NCI-H1092 treated with DMSO at 0.1 percent for 48 hours (cell line): ENCODE measurements at places on chromosomes 2 and 18.
A peak's percentile ranks its signal among the peaks of the same experiment; 100 is the strongest.

DNA sequence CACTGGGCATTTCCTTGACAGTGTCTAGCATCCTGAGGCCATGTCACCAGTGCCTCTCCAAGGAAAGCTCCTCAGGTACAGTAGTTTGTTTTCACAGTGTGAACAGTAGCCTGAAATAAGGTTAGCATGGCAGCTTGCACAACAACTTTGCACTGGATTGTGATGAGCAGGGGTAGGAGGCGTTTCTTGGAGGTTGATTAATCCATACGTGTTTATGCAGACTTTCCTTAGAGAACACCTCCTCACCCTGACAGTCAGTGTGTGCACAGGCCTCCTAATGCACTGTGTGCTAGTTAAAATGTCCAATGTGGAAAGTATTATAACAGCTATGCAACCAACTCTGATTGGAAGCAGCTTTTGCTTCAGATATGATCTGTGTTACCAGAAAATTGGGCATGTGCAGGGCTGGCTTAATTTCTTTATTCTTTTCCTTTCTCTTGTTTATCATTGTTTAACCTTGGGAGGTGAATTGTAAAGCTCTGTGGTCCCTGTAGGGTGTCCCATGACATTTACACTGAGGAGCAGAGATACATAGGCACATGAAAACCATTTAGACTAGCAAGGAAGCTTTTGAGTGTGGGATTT is 77.2 kb upstream of the LDAH start:
- DNase-seq, result no peak

DNA sequence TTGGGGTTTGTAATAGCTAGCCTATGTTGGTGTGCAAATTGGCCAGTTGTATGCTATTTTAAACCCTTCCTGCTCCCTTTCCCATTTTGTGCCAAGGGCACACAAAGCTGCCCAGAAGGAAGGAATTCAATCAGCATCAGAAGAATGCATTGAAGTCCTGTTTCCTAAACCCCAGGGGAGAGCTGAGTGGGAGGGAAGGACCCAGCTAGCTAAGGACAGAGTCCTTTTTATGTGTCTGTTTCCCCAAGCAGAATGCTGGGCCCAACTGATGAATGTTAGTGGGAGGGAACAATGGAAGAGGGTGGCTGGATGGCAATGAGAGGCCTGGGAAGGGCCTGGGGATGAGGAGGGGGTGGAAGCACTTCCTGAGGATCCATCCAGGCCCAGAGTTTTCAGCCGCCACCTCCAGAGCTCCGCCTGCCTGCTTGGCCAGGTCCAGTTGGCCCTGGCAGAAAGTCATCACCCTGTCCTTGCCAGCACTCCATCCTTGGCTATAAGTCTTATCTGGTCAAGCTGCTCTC is 32.7 kb downstream of the MEX3C start:
- no peak for DNase-seq

- DNase-seq, result no peak
Observed at GRCh38 chr18:13548966-13549879, 177.1 kb downstream of the FAM210A start.

- no peak for DNase-seq
Observed at GRCh38 chr18:61554117-61554776, 221.0 kb downstream of the CDH20 start.

DNA sequence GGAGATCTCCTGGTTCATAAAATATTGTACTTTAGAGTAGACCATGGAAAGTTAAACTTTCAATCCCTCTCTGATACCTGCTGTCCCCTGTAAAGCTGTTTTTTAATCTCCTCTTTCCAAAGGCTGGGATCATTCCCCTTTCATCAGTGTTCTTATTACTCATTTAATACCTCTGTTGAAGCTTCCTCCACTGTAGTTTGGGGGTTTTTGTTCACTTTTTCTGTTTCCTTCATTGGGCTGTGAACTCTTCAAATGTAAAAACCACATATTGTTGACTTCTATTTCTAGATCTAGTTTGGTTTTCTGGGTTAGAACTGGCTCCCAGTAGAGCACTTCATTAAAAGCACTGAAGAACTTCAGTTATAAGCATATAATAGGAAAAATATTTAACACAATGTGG is 598.1 kb downstream of the RNF144A start:
- no peak for DNase-seq

DNA sequence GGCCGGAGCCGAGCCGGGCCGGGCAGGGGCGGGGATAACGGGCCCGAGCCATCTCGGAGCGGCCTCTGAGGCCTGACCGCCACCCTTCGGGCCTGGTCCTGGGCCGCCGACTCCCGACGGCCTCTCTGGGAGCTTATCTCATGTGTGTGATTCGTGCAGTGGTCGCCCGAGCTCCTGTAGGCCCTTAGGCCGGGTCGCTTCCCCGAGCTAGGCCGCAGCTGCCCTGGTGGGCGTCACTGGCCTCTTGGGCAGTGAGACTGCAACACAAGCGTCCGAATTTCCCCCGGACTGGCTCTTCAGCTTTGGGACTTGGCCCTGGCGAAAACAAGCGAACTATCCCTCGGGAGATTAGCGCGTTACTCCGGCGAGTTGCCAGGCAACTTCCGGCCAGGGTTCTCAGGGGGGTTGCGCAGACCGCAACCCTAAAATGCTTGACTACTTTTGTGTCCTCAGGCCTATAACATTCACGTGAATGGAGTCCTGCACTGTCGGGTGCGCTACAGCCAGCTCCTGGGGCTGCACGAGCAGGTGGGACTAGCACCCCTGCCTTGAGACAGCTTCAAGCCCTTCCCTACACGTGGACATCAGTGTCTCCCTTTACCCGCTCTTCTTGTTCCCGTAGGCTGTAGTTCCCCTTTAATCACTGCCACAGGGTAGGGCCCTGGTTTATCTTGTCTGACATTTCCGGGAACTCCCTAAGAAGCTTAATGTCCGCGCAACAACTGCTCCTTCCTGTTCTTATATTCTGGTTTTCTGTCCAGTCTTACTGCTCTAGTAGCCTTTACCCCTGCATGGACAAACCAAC is 602 bp downstream of the SNX17 start:
- no peak for DNase-seq

GRCh38 chr2:55888936-55889335 is 34.6 kb downstream of the EFEMP1 start:
- DNase-seq, result no peak

GRCh38 chr2:201151127-201151981 is 31.6 kb upstream of the CASP10 start:
- no peak for DNase-seq

- DNase-seq, result no peak
Observed at GRCh38 chr2:136055929-136056688, 61.8 kb downstream of the CXCR4 start.

GRCh38 chr2:38959938-38960608 is 70.4 kb downstream of the ARHGEF33 start:
- DNase-seq, result peak; percentile 16

GRCh38 chr2:213490087-213490486 is 205.8 kb downstream of the SPAG16 start:
- no peak for DNase-seq

GRCh38 chr2:237716011-237716410 is 82.6 kb upstream of the RBM44 start:
- no peak for DNase-seq

DNA sequence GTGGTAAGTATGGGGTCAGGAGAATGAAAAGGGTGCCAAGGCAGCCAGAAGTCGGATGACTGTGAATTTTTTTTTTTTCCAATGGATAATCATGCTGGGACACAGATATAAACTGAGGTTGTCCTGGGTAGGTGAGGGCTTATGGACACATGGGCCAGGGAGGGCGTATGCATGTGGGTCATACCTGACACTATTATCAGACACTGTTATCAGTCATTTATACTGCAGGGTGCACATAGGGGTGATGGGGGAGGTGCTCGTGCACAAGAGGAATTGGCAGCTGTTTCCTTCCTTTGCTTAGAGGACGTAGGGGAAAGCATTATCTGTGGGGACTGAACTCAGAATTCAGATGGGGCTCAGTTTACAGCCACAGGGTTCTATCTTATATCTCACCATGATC is 10.1 kb downstream of the CTIF start:
- DNase-seq, result no peak

DNA sequence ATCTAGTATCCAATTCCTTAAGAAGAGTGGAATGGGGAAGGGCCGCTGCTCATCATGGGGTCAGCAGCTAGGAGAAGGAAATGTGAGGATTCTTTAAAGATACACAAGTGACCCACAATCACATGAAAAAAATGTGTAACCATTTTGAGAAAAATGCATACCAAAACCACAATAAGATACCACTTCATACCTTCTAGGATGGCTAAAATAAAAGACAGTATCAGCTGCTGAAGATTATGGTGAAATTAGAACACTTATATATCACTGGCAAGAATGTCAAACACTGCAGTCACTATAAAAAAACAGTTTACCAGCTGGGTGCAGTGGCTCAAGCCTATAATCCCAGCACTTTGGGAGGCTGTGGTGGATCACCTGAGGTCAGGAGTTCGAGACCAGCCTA is 67.9 kb downstream of the C2orf74 start:
- DNase-seq, result no peak

DNA sequence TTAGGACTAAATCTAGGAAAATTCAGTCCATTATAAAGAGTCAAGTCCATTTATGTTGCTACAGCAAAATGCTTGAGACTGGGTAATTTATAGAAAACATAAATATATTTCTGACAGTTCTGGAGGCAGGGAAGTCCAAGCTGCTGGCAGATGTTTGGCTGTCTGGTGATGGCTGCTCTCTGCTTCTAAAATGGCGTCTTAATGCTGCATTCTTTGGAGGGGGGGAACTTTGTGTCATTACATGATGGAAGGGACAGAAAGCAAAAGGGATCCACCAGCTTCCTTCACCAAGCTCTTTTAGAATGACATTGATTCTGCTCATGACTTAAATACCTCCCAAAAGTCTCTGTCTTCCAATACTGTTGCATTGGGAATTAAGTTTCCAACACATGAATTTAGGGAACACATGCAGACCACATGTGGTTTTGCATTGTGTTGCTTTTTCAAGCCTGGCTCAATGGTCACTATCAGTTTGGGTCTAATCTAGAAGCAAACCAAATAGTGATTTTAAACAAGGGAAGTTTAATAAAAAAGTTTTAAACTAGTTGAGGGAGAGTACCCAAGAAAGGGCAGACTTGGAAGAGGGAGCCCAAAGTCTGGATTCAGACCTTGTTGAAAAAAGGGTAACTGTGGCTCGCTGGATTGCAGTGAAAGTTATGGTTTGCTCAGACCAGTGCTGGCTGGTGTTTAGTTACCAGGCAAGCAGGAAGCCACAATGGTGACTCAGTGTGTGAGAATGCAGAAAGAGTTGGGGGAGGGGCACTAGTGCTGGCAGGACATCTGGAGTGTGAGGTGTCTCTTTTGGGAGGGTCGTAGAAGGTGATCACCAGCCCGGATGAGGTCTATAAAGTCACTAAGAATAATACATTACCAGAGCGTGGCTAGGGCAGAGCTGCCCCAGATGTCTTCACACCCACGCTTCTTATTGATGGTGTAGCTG is 30.8 kb downstream of the C18orf54 start:
- no peak for DNase-seq

- no peak for DNase-seq
Observed at GRCh38 chr2:74472945-74473258, 422 bp upstream of the MRPL53 start.

- DNase-seq, result no peak
Observed at GRCh38 chr2:98473995-98474780, 29.5 kb downstream of the INPP4A start.

DNA sequence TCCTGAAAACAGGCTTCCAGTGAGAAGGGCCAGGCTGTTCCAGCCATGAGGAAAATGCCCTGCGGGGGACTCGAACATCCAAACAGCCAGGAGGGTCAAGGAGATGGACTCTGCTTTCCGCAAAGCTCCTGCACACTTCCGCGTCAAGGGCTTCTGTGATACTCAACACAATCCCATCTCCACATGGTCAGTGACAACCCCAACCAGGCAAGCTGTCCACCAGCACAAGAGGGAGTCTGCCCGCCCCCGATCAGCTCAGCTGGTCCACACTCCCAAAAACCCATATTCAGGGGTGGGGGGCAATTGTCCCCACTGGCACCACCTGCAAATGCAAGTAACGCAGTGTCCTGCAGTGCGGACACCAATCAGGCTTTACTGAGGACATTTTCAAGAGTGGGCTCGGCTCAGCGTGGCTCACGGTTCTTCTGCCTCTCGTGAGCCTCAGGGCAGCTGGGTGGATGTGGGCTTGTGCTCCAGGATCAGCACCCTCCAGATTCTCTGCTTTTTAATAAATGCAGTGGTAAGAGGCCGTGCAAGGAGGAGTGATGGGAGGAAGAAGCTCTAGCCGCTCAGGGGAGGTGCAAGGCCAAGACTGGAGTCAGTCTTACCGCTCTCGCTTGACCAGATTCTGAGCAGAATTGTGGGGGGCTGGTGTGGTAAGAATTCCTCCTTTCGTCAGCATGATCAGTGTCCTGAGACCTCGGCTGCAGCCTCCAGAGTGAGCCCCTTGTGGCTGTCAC is 19.5 kb upstream of the CIDEA start:
- DNase-seq, result no peak

DNA sequence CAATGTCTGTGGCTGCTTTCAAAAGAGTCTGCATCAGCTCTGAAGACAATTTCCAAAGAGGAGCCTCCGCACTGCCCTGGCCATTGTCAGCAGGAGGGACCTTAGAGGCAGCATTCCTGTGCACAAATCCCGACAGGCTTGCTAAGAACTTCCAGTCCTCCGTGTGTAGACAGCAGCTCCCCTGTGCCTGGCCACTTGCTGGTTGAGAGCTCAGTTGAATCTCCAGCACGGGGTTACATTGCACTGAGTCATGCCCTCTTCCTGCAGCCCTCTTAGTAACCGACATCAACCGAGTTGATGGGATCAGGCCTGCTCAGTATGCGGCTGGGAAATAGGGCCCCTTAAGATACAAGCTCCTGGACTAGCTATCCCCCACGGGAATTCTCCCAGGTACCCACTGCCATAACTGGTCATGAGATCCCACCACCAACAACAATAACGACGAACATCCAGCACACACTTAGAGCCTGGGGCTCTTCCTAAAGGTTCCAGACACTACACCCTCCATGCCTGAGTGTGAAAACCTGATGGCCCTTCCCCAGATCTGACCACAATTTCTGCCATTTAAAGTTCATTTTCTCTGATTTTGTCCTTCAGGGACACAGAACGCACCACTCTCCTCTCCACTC is 12.0 kb downstream of the ATP6V1B1 start:
- DNase-seq, result no peak

DNA sequence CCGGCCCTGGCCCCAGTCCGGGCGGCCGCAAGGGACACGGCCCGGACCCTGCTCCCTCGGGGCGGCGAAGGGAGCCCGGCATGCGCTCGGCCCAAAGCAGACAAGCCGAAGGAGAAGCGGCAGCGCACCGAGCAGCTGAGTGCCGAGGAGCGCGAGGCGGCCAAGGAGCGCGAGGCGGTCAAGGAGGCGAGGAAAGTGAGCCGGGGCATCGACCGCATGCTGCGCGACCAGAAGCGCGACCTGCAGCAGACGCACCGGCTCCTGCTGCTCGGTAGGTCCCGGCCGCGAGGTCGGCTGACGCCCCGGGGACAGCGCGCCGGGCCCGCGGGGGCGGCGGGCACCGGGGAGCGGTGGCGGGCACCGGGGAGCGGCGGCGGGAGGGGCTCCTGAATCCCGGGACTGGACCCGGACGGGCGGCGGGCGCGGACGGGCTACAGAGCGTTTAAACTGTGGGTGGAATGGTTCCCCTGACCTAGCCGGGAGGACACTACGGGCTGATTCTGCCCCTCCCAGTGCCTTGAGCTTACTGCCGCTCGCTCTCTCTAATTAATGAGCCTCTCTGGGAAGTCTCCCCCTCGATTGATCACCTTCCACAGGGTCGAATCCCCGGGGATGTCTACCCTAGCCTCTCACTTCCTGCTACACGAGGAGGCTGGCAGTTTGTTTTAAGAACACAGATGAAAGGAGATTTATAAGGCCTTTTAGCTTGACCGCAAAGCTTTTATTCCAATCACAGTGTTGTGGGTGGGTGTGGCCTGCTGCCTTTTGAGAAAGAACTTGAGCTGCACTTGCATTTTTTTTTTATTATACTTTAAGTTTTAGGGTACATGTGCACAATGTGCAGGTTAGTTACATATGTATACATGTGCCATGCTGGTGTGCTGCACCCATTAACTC is 853 bp downstream of the GNAL start:
- DNase-seq, result no peak
